ENCODE measurements at places on chromosomes 7 and 10. TPM values are rescaled to one million over a fixed set of nuclear protein-coding genes. Genes with fewer than 3 reads are reported as not detected.

GRCh38 chr10:103276896-103277712 lies at the start of gene INA:
Gene INA, plus strand, starts transcription at chr10:103277138. Its CDS starts 74 bp downstream, at chr10:103277212.
- no peak for DNase-seq

DNA sequence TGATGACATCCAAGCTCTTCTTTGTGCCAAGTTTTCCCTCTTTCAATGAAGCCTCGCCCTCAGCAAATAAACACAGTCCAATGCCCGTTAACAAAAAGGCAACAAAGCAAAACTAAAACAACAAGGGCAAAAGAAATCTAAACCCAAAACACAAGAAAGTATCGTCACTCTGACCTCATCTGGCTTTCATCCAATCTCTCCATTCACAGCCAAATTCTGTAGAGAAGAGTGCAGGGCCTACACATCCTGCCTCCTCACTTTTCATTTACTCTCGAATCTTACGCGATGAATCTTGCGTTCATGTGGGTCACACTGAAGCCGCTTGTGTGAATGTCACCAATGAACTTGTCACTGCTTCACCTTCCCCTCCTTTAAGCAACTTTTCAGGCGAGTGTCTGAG lies 15.9 kb upstream of the AKR1E2 start:
- DNase-seq, result no peak

GRCh38 chr7:70529914-70530585 lies 601.9 kb upstream of the GALNT17 start:
- DNase-seq, result no peak

- DNase-seq, result no peak
Observed at GRCh38 chr10:132977076-132977475, 34.7 kb upstream of the CFAP46 start.

- peak; percentile 7 for DNase-seq
Observed at GRCh38 chr7:112985377-112985987, 101.1 kb downstream of the GPR85 start.

The DGKB gene
- polyA plus RNA-seq, result 0.09 TPM

The MOGAT3 gene
- not detected for polyA plus RNA-seq

The ARHGAP21 gene
- polyA plus RNA-seq, result 99.4 TPM

Data from BJ (cell line).